ENCODE measurements at places on chromosomes 2 and 18. TPM values are rescaled to one million over a fixed set of nuclear protein-coding genes. Genes with fewer than 3 reads are reported as not detected.

OXER1 gene
- not detected for total RNA-seq

LTBP1 gene
- total RNA-seq = 19.8 TPM

ELP2 gene
- total RNA-seq = 101 TPM

GPR75 gene
- total RNA-seq = 29.5 TPM

COL3A1 gene
- 109 TPM for total RNA-seq

FHOD3 gene
- total RNA-seq = 50.5 TPM

IL36G gene
- not detected for total RNA-seq

CNTNAP5 gene
- 66.2 TPM for total RNA-seq

SKOR2 gene
- total RNA-seq = 0.23 TPM

Data from diencephalon (tissue), 1 donor.